ENCODE measurements at places on chromosomes 6 and 20.

- no peak for DNase-seq
Measured at GRCh38 chr6:116266803-116267202, 12.9 kb downstream of the TSPYL1 start.

DNA sequence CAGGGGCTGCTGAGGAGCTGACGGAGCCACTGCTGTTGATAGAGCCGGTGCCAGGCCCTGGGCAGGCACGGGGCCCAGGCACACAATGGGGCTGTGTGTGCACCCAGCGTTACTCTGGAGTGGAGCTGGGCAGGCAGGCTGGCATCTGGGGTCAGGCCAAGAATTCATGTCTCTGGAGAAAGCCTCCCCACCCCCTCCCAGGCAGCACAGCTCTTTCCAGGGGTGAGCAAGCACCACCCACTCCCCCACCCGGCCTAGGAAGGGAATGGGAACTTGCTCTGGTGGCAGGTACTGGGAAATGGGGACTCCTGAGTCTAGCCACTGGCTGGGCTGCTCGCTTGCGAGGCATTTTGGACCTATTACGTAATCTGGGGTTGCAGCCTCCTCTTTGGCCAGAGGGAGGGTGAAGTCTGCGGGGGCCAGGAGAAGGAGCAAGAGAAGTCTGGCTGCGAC, 22.7 kb downstream of the TFEB start:
- peak; percentile 86 for DNase-seq

DNA sequence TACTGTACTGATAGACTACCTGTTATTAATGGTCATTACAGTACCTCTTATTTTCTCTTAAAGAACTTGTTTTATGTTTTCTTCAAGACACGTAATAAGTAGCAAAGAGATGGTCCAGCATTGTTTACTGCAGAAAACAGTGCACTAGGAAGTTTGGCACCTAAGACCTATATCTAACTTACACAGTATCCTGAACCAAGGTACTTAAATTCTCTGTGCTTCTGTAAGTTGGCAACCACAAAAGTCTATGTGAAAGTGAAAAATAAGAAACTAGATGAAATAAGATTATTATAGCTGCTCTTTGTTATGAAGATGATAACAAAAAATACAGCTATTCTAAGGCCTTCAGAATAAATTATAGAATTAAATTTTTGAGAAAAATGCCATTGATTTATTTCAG, 411.7 kb upstream of the SOX4 start:
- no peak for DNase-seq

- no peak for DNase-seq
Measured at GRCh38 chr20:39036011-39036410, 73.9 kb downstream of the DHX35 start.

- no peak for DNase-seq
Measured at GRCh38 chr6:140073456-140073855, 699.0 kb upstream of the CITED2 start.

- no peak for DNase-seq
Measured at GRCh38 chr20:23536328-23536974, 31.8 kb downstream of the CST9L start.

DNA sequence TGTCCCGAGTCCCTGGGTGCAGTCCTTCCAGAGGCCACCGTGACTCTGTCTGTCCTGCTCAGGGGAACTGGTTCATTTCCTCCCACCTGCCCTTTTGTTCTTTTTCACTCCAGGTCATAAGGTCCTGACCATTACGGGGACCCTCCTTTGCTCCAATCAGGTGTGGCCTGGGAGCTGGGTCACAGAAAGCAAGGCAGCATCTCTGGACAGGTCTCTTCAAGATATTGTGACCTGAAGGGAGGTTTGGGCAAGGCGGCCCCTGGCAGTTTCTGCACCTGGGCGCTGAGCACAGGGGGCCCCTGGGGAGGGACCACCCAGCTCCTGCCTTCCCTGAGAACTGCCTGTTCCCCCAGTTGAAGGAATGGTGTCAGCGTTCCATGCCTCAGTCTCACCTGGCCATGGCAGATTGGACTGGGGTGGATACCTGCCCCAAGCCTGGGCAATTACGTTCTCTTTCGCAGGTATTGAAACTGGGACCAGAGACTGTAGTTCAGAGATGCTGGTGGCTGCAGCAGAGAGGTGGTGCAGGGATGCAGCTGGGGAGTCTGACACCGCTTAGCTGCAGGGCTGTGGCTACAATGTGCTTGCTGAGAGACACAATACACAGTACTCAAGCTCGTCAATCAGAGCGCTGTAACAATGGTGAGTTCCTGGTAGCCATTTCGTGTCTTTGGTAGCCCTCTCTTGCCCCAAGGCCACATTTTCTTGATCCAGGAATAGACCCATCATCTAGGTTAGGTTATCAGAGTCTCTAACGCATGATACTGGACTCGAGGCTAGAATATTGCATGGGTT, 15.6 kb upstream of the NELFCD start:
- no peak for DNase-seq

All from posterior cingulate gyrus (tissue), 11 donors.